Effector memory CD8-positive, alpha-beta T cell (primary cell): ENCODE measurements at places on chromosomes 5 and 9.

- DNase-seq = no peak
Measured at GRCh38 chr5:147267082-147267832, 32.4 kb downstream of the STK32A start.

DNA sequence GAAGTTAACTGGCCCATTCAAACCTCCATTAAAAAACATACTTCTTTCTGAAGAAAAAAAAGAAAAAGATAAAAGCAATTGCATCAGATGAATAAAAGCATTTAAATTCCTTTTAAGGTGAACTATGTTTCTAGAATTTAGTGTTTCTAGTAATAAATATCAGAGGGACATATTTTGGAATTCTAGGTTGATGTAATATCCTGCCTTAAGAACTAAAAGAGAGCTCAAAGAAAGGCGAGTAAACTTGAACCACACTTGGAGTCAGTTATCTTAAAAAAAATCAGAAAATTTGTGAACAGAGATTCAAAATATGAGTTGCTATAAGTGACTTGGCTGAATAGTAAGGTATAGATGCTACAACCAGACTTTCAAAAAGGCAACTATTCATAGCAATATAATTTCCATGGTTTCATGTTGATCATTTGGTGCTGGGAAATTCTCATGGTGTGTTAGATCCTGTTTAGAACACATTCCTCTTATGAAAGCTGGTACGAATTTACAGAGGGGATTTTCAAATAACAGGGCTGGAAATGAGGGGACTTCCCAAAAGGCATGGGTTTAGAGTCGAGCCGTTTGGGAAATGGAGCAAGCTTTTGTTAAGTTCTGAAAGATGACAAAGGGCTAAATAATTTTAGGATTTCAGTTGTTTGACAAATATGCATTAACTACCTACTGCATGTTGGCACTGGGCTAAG is 37.6 kb upstream of the RAI14 start:
- no peak for DNase-seq

- no peak for DNase-seq
Measured at GRCh38 chr5:62256161-62257019, 49.6 kb upstream of the KIF2A start.

GRCh38 chr5:41118177-41118576 is 47.0 kb upstream of the MROH2B start:
- no peak for DNase-seq

GRCh38 chr9:33510262-33511183 is 13.5 kb upstream of the ANKRD18B start:
- DNase-seq = no peak

DNA sequence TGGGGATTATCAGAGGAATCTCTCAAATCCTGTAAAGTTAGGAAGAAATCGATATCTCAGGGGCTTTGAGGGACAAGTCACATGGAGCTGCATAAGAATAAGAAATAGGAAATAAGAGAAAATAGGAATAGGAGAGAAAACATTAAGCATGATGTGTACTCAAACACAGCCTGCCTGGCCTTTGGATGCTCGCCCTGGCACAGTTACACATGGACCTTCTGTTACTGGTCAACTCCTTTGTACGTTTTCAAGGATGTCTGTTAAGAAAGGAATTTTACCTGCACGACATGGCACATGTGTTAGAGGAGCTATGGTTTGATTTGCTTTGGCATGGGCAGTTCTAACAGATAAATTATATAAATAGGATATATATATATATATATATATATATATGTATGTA is 321.2 kb downstream of the CDH12 start:
- no peak for DNase-seq

- no peak for DNase-seq
Measured at GRCh38 chr9:124339603-124340146, 75.6 kb downstream of the PSMB7 start.

DNA sequence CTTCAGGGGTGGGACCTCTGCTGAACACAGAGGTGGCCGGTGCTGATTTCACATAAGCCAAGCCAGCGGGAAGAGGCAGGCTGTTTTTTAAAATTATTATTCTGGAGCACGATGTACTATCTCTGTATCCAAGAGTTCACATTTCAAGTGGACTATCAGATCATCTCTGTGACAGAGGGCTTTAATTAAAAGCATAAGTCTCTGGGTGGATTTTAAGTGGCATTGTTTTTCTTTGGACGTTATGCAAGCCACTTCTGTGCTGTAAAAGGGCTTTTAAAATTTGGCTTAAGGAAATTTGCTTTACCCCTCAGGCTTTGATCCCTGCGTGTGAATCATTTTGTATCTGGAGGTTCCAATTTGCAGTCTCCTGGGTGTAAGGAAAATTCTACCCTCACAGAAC is 124.7 kb downstream of the PALM2AKAP2 start:
- no peak for DNase-seq

DNA sequence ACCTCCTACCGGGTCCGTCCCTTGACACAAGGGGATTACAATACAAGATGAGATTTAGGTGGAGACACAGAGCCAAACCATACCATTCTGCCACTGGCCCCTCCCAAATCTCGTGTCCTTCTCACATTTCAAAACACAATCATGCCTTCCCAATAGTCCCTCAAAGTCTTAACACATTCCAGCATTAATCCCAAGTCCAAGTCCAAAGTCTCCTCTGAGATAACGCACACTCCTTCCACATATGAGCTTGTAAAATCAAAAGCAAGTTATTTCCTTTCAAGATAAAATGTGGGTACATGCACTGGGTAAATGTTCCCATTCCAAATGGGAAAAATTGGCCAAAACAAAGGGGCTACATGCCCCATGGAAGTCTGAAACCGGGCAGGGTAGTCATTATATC is 463.9 kb upstream of the CDH9 start:
- DNase-seq = no peak

DNA sequence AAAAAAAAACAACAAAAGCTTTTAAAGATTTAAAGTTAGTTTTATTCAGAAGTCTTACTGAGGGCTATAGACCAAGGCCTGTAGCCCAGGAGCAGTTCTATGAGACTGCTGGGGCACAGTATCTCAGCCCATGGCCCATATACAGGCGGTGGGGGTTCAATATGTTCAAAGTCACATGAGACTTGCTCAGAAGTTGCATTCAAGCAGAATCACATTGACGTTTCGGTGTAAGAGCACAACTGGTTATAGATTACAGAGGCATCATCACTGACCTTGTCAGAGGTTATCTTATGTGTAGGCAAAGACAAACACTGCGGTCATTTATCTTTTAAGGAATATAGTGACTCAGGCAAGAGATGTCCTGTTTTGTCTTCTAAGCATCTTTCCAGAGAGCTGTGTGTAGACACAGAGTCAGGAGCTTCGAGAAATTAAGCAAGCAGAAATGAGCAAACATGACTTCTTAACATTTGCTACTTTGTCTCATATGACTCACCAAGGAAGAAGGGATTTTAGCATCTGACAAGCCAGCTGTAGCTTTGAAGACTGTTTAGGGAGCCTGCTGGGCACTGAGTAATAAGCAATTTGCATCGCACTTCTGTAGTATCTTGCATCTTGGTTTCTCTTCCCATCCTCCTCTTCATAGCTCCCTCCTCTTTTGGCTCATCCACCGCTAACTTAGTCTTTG is 12.9 kb upstream of the F2RL1 start:
- no peak for DNase-seq

GRCh38 chr5:66967826-66968262 is 228.8 kb downstream of the CD180 start:
- DNase-seq = no peak

GRCh38 chr9:82353631-82354278 is 365.2 kb downstream of the SPATA31D1 start:
- DNase-seq = no peak

DNA sequence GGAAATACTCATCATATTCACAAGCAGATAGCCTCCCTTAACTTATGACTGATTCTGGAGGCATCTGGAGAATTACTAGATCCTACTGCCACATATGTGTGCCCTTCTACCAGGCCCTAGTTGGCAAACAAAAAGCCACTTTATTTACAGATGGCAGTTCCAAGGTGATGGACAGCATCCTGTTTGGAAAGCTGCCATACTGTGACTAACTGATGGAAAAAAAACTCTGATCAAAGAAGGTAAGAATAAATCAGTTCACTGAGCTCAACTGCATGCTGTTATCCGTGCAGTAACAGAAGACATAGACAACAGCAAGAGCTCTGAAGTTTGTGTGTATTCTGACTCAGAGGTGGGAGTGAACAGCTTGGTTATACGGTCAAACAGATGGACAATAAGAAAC is 279.8 kb upstream of the POU5F2 start:
- DNase-seq = no peak

DNA sequence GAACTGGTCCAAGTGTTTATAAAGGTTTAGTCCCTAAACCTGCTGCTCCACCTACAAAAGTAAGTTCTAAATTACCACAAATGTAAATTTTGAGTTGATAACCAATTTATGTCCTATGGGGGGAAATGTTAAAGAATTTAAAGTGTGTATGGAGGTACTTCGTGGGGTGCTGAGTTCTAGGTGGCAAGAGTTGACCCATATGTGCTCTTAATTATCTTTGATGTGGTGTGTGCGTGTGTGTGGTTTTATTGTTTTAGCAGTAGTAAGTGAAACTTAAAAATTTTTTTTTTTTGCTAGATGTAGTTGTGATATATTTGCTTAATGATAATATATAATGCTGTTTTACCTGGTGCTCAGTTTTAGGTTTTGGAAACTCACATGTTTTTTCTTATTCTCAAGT is 72.6 kb downstream of the GPBP1 start:
- DNase-seq = no peak

GRCh38 chr5:155914766-155915165 is 412.2 kb upstream of the SGCD start:
- DNase-seq = no peak

DNA sequence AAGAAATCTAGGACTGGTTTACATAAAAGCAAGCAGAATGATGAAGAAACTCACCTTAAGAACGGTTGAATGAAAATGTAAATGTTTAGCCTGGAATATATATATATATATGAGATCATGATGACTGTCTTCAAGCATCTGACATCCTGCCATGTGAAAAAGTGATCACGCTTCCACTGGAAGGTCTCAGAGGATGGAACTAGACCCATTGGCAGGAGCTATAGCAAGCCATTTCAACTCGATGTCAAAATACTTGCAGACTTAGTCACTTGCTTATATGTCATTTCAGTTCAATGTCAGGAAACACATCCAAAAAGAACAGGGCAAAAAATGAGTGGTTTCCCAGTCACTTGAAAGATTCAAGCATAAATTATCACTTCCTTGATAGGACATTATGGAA is 22.2 kb upstream of the TMEM161B start:
- no peak for DNase-seq
